ENCODE measurements at places on chromosomes 7 and 10. TPM values are rescaled to one million over a fixed set of nuclear protein-coding genes. Genes with fewer than 3 reads are reported as not detected.

Gene PWWP2B
- 14.5 TPM for total RNA-seq

Gene PRLHR
- not detected for total RNA-seq

Gene C7orf57
- total RNA-seq: not detected

Gene OIT3
- total RNA-seq: not detected

Gene C10orf143
- total RNA-seq: 8.5 TPM

Gene NACAD
- 2.3 TPM for total RNA-seq

Gene SPAM1
- not detected for total RNA-seq

DNA sequence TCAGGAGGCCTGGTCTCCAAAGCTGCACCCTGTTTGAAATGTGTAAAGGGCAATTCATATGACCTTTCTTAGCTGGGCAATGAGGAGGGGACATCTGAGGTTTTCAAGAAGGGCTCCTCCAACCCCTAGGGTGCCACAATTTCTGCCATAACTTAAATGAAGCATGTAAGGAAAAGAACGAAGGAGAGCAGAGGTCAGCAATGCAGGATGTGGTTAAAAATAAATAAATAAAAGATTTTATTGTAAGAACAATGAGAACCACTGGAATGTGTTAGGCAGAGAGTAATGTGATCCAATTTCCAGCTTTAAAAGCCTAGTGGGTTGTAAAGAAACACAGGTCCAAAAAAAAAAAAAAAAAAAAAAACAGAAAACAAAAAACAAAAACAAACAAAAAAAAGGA lies 673.1 kb downstream of the TNS3 start:
- DNase-seq: no peak

GRCh38 chr7:29322023-29322712 lies 127.6 kb downstream of the CHN2 start:
- DNase-seq: no peak

- no peak for DNase-seq
Observed at GRCh38 chr10:77791506-77791905, 135.0 kb downstream of the DLG5 start.

DNA sequence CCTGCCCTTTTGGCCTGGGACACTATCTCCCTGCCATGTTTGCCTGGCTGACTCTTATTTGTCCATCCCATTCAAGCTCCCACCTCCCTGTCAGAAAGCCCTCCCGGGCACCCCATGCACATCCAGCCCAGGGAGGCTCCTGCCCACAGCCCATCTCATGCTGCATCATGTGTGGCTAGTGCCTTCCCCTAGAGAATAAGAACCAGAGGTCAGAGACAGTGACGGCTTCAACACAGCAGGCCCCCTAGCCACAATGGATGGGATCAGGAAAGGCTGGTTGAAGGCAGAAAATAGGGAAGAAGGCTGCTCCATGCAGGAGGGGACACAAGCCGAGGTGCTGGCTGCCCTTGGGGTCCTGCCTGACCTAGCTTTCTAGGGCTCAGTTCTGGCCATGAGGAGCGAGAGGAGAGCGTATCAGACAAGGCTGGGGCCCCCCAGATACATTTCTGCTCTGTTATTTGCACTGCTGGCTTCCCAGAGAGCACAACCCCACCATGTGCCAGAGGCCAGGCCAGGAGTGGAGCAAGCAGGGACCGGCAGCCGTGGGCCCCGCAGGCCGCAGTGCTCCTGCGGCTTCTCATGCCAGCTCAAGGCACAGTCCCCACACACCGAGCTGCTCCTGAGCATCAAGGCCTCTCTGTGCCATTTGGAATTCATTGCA lies 161.1 kb upstream of the ZMIZ1 start:
- no peak for DNase-seq

DNA sequence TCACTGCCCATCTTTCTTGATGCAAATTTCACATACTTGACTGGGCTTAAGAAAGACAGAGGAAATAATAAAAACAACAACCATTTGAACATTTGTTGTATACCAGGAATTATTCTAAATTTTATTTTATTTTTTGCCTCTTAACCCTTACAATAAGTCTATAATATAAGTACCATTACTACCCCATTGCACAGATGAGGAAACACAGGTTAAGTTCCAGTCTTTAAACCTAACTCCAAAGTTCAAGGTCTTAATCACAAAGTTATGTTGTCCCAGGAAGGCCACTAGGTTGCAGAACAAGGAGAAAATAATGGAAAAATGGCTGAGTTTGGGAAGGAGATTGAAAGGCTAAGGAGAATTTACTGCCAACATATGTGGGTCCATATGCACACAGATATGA lies 3.5 kb downstream of the FKBP14 start:
- no peak for DNase-seq

DNA sequence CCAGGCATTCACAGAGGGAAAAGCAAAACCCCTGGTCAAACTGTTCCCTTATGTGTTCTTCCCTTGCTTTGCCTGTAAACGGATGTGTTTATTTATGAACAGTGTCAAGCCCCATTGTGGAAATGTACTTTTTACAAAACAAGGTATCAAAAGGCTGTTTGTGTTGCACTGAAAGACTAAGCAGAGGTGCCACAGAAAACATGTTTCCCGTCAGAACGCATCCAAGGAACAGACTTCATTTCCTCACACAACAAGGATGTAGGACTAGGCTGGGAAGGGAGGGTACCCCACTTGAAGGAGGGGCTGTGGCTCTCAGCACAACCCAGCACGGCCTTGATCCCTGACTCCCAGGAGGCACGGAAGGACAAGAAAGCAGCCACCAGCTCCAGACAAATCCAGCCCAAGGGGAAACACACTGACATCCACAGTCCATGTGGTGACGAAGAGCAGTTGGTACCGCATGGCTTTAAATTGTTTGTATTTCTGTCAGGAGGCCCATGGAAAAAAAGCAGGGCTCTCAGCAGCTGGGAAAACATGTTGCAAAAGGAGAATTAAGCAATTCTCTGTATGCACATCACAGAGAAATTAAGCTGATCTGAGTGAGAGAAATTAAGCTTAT lies 85.6 kb downstream of the RNF216 start:
- DNase-seq: no peak

- no peak for DNase-seq
Observed at GRCh38 chr7:4277936-4278335, 404.2 kb upstream of the FOXK1 start.

DNA sequence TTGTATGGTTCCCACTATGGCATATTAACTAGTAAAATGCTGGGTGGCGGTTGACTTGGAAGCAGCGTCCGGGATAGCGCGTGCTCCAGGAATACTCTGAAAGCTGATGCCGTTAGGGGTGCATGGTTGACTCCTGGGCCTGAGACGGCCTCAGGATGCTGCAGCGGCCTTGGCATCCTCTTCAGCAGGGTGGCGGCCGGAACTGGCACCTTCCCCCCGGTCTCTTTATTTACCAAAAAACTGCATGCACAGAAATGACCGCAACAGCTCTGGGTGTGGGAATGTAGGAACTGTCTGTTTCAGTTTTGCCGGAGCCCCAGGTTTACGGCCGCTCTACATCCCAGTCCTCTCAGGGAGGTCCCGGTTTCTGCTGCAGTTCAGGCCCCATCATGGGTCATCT lies 28.8 kb downstream of the PFKP start:
- no peak for DNase-seq

- DNase-seq: no peak
Observed at GRCh38 chr7:88141479-88141878, 78.4 kb downstream of the SRI start.

DNA sequence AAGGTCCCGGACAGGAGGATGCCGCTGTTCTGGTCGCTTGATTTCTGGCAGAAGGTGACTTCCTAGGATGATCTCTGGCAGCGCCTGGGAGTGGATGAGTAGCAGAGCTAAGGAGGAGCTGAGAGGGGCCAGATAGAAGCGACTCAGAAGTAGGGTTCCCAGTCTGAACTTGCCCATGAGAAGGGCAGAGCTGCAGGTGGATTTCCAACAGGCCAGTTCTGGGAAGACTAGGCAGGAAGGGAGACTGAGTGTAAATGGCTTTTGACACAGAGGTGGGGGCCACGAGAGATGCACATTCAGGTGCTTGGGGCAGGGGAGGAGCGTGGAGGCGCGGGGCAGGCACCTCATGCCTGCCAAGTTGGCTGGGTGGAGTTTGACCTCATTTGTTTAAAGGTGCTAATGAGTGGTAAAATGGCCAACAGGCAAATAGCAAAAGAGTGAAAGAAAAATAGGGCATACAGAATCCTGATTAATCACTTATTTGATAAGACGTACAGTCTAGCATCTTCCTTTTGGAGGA lies 58.8 kb downstream of the SHH start:
- DNase-seq: no peak

DNA sequence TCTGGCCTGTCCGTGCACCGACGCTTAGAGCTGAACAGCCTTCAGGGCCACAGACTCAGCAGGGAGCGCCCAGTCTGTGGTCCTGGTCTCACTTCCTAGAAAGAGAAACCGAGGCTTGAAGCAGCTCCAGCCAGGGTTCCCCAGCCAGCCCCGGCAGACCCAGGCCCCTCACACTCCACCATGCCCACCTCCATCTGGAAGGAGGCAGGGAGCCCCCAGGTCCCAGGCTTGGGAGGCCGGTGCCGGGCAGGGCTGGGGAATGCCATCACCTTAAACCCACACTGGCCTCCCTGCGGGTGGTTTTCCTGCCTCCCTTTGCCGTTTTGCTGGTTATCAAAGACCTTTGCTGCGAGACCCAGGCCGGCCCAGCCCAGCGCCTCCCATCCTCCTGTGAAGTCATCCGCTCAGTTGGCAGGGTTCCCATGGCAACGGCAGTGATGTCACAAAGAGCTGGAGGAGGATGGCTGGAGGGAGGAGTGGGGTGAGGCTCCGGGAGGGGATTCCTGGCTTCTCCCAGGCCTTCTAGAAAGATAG lies 24.0 kb downstream of the ELFN1 start:
- no peak for DNase-seq

GRCh38 chr10:33333260-33334101 lies 986 bp downstream of the NRP1 start:
- peak; percentile 12 for DNase-seq
